T-helper 17 cell (primary cell): ENCODE measurements at places on chromosomes 5 and 9.
A peak's percentile ranks its signal among the peaks of the same experiment; 100 is the strongest.

- DNase-seq: no peak
Measured at GRCh38 chr9:98577446-98577845, 131.3 kb downstream of the GABBR2 start.

GRCh38 chr9:91188719-91189590, 172.8 kb downstream of the AUH start:
- no peak for DNase-seq

GRCh38 chr9:109507421-109507838, 9.3 kb upstream of the PTPN3 start:
- no peak for DNase-seq

- no peak for DNase-seq
Measured at GRCh38 chr5:38471709-38472108, 84.7 kb downstream of the LIFR start.

GRCh38 chr5:62506659-62507460, 71.8 kb upstream of the LRRC70 start:
- no peak for DNase-seq

- DNase-seq: no peak
Measured at GRCh38 chr5:135821061-135821801, 13.2 kb upstream of the SLC25A48 start.

DNA sequence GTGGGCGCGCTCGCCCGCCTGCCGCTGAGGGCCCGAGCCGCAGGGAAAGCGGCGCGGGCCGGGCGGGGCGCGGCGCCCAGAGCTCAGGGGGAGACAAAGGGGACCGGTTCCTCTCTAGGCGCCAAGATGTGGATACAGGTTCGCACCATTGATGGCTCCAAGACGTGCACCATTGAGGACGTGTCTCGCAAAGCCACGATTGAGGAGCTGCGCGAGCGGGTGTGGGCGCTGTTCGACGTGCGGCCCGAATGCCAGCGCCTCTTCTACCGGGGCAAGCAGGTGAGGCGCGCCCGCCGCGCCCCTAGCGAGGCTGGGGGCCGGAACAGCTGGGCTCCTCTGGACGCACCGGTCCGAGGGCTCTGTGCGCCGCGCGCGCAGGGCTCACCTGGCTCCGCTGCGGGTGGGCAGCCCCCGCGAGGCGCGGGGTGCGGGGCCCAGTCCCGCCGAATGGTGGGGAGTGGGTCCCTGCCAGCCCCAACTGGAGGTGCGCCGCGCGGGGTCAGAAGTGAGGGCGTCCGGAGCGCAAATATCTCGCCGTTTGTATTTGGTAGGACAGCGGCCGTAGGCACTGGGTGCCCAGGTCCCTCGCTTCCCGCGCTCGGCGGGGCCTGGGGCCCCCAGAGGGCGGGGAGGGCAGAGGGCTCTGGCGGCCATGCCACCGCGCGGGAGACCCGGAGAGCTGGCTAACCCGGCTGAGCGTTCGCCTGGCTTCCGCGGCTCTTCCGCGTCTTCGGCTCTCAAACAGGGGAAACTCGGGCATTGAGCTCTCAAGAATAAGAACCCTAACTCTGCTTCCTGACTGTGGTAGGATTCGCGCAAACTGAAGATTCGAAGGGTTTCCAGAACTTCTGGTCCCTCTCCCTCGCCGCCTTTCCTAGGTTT, 607 bp downstream of the UHRF2 start:
- peak; percentile 25 for DNase-seq

DNA sequence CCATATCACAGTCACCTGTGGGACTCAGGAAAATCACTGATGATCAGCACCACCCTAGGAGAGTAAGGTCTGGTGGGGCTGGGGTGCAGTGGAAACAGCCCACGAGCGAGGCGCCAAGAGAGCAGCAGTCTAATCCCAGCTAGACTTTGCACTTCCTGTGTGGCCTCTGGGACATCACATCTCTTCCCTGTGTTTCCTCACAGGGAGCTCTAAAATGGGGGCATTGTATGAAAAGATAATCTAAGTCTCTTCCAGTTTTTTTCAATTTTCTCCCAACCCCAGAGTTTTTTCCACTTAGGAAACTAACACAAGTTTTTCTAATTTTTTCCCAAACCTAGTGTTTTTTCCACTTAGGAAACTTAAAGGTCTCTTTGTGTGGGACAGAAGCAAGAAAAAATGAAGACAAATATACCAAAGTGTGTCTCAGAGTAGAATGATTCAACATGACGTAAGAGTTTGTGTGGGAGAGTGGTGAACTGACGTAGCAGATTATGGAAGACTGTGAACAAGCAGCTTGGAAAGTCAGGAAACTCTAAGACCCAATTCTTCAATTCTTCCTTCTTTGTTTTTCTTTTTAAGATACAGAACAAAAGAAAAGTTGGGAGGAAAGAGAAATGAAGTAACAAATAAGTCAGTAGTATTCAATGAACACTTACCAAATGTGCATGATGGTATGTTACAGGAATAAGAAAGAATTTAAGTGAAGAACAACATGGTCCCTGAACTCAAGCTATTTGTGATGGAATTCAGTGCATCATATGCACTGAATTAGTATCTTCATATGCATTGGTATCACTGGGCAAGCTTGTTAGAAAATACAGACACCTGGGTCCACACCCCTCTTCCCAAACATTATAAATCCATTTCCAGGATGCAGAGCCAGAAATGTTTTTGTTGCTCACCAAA, 51.3 kb downstream of the LHFPL2 start:
- DNase-seq: no peak

- no peak for DNase-seq
Measured at GRCh38 chr9:131473198-131473885, 29.4 kb upstream of the POMT1 start.

DNA sequence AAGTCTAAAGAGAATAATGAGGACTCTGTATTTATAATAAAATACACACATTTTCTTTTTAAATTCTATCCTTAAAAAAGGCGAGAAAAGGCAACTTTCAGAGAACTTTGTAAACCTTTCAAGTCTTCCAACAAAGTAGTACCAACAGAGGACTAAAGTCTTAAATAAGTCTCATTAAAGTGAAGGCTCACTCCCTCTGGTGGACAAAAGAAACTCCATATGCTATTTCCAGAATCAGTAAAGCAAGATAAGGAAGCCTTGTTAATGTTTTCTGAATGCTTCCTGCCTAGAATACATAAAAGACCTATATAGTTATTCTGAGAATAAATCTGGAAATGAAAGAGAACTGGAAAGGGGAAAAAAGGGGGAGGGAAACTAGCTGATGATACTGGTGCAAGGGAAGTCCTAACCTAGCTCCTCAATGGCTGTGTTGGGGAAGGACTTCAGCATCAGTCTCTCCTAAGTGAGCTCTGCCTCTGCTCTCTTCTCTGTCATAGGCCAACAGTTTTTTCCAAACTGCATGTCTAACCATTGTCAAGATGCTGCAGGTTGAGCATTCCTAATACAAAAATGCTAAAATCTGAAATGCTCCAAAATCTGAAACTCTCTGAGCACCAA, 7.2 kb downstream of the HMGCS1 start:
- DNase-seq: no peak
